Caki2 (cell line): ENCODE measurements at places on chromosomes 2 and 18. TPM values are rescaled to one million over a fixed set of nuclear protein-coding genes. Genes with fewer than 3 reads are reported as not detected.
A peak's percentile ranks its signal among the peaks of the same experiment; 100 is the strongest.

Gene HTR2B
- total RNA-seq = 0.12 and 0.51 TPM in 2 replicates

Gene ORC2
- 12.9 and 20.9 TPM in 2 replicates for total RNA-seq

Gene ACMSD
- 3.8 and 5.3 TPM in 2 replicates for total RNA-seq

Gene TBR1
- total RNA-seq = not detected in 2 replicates

Gene NT5C1B
- total RNA-seq = not detected in 2 replicates

Gene HOXD10
- total RNA-seq = 4.3 and 8.8 TPM in 2 replicates

Gene KIAA2012
- not detected in 2 replicates for total RNA-seq

Gene C2orf72
- total RNA-seq = 12.8 and 21.5 TPM in 2 replicates

Gene COL6A3
- 0.41 and 0.98 TPM in 2 replicates for total RNA-seq

Gene NR4A2
- not detected in 2 replicates for total RNA-seq

Gene SOX11
- not detected in 2 replicates for total RNA-seq

Gene UGT1A4
- 0.10 and 3.3 TPM in 2 replicates for total RNA-seq

Gene FBXO48
- 0.44 and 0.52 TPM in 2 replicates for total RNA-seq

DNA sequence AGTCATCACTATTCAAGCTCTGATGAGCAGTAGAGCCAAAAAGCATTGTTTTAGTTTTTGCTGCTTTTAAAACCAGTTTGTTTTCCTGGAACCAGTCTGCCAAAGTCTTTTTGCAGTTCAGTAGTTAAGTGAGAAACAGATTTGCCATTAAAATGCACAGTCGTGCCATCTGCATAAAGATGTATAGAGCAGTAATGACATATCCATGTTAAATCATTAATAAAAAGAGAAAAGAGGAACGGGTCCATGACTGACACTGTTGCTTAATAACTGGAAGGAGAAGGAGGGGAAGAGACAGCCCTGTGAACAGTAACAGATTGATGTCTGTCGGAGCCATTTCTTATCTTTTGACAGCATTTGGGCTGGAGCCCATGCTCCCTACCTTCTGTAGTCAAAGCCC is 704.6 kb downstream of the SATB2 start:
- DNase-seq = no peak

DNA sequence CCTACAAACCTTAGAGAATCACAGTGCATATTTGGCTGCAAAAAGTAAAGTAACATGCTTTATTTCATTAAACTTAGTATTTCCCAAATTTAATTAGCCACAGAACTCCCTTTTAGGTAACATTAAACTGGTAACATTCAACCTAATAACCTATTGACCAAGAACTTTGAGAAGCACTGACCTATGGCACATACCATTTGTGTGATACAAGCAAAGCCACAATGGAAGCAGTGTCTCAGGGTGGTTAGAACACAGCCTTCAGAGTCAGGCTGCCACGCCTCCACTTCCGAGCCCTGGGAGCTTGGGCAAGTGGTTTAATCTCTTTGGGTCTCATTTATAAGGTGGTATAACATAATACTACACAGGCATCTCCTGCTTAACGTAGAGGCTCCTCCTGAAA is 301.4 kb downstream of the PDE11A start:
- DNase-seq = no peak

- DNase-seq = no peak
Measured at GRCh38 chr2:75200140-75201096, 1.1 kb upstream of the TACR1 start.

DNA sequence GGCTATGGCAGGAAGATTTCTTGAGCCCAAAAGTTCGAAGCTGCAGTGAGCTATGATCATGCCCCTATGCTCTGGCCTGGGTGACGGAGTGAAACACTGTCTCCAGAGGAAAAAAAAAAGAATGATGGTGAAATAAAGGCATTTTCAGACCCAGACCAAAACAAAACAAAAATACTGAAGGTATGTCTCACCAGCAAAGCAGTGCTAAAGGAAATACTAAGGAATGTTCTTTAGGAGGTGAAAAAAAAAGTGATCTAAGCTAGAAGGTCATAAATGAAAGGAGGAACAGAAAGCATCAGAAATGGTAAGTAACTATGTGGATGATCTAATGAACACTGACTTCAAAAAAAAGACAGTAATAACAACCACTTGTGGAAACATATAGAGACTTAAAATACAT is 18.7 kb downstream of the SS18 start:
- no peak for DNase-seq

GRCh38 chr2:140063356-140063755 is 1283.2 kb upstream of the NXPH2 start:
- no peak for DNase-seq

DNA sequence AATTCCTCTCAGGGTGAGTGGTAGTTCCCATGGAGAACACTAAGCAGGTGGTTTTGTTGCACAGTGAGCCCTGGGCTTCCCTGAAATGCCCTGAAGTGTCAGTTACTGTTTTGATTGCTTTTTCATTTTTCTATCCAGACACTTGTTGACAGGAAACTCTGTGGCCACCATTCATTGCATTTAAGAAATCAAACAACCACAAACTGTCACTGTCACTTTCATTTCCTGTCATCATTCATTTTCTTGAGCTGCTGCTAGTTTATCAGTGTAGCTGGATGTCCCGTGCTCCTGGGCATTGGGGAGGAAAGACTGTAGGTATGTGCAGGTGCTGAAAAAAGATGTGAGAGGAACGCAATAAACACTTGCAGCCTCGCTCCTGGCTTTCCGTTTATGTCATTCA is 891.6 kb upstream of the ZEB2 start:
- no peak for DNase-seq

DNA sequence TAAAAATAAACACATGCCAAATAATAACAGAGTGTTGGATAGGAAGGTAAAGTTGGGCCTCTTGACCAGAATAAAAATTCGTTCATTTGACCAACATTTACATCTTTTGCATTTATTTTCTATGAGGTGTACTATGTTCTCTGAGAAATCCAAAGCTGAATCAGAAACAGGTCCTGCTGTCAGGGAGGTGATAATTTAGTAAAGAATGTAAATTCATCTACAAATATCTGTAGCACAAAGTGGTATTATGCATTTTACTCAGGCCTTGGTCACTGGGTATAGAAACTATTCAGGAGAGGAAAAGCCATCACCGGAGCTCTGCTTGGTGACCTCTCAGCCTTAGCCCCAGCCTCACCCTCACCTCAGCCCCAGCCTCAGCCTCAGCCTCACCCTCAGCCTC is 208.9 kb downstream of the SPP2 start:
- no peak for DNase-seq

DNA sequence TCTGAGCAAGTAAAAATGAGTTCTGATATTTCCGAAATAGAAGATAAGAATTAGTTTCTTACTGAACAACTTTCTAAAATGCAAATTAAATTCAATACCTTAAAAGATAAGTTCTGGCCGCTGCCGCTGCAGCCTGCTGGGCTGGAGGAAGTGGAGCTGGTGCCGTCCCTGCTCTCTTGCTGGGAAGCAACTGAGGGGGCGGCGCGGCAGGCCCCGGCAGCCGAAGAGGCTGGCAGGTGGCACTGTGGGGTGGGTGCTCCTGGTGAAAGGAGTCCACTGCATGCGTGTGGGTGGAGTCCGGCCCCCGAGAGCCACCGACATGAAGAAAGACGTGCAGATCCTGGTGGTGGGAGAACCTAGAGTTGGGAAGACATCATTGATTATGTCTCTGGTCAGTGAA is 89.5 kb upstream of the ZNF519 start:
- no peak for DNase-seq

DNA sequence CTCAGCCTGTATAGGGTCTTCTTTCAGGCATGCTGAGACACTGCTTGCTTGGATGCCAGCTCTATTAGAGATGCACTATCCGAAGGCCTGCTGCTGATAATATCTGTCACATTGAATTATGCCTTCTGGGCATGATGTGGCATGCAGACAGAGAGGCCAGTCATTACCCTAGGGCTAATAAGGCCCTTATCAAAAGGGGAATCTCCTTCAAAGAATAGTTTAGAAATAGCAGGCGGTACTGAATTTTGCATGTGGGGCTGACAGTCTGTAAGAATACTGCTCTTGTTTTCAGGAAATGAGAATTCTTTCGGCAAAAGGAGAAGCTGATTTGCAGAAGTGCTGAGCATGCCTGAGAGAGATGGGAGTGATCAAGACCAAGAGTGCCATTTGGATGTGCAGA is 13.1 kb upstream of the LHCGR start:
- DNase-seq = no peak

DNA sequence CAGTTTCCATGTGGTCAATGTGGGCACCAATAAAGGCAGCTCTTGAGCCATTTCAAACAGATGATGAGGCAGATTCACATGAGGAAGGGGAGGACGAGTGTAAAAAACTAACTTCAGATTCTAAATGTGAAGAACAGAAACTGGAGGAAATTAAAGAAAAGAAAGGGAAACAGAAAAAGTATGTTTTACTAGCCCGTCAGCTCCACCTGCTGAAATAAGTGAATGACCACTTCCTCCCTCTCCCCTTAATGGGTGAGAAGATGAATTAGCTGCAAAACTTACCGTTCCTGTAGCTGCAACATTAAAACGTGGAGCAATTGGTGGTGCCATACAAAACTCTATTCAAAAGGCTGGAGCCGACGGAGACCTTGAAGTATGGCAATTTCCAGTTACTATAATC is 203.5 kb downstream of the UXS1 start:
- no peak for DNase-seq

GRCh38 chr2:43269074-43269572 is 42.7 kb upstream of the ZFP36L2 start:
- DNase-seq = no peak

DNA sequence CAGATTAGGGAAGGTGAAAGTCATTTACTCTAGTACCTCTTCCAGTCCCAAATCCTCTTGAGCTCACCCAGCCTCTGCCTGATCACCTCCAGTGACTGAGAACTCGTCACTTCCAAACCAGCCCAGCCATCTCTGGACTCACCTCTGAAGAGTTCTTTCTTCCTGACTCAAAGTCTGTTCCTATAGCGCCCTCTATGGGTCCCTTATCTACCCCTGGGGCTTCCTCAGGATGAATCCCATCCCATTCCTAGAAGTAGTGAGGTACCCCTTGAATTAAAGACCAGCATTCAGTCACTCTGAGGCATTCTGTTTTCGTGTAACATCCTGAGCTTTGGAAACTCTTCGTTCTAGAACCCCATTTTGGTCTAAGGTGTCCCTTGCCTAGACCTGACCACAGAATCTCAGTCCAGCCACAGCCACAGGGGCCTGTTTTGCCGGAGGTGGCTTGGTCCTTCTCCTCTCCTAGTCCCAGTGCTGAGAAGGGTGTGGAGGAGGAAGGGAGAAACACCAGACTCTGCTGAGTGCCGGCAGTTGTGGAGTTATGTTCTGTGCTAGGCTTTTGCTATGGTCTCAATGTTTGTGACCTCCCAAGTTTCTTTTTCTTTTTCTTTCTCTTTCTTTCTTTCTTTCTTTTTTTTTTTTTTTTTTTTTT is 32.7 kb downstream of the SIX3 start:
- peak; percentile 27 for DNase-seq

- no peak for DNase-seq
Measured at GRCh38 chr2:233813236-233814055, 35.3 kb downstream of the MROH2A start.

DNA sequence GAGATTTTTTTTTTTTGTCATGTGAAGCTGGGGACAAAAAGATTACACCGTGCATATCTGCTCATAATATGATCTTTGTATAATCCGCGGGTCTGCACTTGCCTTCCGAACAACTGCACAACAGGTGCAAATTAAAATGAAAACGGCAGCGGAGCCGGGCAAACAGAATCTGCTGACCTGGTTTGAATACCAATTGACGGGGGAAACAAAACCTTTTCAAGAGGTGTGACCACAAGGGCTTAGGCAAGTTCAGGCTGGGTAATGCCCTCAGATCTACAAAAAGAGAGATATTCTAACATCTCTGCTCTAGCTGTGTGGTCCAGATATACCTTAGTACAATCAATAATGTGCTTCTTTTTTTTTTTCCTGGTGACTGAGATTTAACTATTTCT is 88.5 kb downstream of the ZEB2 start:
- DNase-seq = no peak

DNA sequence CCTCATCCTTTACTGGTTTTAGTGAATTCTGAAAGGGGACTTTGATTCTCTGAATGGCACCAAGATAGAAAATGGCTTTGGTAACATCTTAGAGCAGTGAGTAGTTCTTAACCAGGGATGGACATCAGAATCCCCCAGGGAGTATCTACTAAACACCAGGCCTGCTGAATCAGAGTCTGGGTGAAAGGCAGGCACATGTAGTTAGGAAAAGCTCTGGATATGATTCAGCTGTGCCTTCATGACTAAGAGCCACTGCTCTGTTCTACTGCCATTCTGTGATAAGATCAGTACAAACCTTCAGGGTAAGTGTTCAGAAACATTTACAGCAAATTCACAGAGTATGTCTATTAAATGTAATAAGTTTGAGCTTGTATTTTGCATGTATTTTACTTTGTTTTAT is 46.2 kb upstream of the B3GNT2 start:
- DNase-seq = peak; percentile 19

GRCh38 chr2:49255409-49255971 is 101.2 kb upstream of the FSHR start:
- DNase-seq = no peak

GRCh38 chr18:31380912-31381311 is 4.3 kb downstream of the DSG4 start:
- DNase-seq = no peak

GRCh38 chr2:61988462-61989366 is 83.2 kb downstream of the COMMD1 start:
- no peak for DNase-seq

DNA sequence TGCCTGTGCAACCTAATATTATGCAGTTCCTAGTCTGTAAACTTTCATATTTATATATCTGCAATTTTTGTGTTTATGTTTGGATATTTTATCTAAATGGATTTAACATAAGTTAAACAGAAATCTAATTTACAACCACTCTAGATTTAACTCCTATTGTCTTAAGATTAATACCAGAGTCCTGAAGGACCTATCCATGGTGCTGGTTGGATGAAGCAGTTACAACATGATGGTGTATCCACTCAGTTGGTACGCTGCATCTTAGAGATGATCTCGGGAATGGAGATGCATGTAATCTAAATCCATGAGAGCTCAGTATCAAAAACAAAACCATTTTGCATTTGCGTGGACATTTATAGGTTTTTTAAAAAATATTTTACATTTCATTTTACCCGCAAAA is 745.9 kb upstream of the SLC8A1 start:
- DNase-seq = no peak

DNA sequence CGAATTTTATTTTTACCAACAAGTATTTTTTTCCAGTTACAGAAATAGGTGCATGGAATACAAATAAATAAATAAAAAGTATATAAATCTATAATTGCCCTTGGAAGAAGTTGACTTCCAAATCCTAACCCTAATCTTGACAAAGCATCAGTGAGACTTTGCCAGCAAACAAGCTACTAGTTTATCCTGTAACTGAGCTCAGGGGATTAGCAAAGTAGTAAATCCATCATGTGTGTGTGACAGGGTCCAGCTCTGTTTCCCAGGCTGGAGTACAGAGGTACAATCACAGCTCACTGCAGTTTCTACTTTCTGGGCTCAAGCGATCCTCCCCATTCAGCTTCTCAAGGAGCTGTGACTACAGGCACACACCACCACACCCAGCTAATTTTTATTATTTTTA is 948.0 kb upstream of the CNTNAP5 start:
- no peak for DNase-seq
